ENCODE measurements at places on chromosomes 3 and 15. TPM values are rescaled to one million over a fixed set of nuclear protein-coding genes. Genes with fewer than 3 reads are reported as not detected.
A peak's percentile ranks its signal among the peaks of the same experiment; 100 is the strongest.

The MST1R gene
- total RNA-seq, result 8.7 TPM

The CPNE4 gene
- total RNA-seq, result 0.37 TPM

The ECE2 gene
- total RNA-seq, result not detected

The PLSCR2 gene
- not detected for total RNA-seq

The SPESP1 gene
- total RNA-seq, result not detected

DNA sequence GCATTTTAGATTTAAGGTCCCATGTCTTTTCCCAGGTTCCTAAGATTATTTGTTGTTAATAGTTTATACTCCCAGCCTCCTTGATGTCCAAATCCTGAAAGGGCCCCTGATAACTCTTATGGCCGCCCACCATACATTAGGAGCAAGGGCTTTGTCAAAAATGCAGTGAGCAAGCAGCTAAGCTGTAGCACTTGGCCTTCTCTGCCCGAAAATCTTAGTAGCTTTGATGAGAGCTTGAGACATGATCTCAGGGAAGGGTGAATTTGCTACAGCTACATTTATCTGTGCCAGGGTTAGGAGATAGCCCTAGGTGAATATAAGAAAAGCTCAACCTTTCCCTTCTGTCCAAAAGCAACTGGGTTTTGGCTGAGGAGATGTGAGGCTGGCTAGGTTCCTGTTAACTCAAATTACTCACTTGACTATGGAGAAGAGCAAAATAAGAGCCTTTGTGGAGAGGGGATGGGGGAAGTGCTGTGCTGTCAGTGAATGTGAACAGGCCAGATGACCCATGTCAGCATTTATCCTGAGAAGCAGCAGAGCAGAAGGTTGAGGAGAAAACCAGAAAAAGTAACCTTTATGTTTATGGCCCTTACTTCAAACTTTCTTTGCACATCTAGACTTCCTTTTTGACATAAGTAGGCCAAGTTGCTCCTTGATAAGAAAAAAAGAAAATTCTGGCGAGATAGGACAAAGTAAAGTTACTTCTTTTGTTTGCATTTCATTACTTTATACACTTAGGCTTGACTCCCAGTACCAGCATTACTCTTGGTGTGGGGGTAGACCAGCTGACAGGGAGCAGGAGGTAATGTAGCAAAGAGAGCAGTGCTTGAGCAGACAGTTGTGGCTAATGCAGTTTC lies 21.1 kb downstream of the MAPK6 start:
- DNase-seq, result peak; percentile 21

- DNase-seq, result no peak
Observed at GRCh38 chr15:61517335-61517734, 288.2 kb upstream of the RORA start.

GRCh38 chr15:91118817-91119590 lies 18.9 kb downstream of the SV2B start:
- DNase-seq, result peak; percentile 14

DNA sequence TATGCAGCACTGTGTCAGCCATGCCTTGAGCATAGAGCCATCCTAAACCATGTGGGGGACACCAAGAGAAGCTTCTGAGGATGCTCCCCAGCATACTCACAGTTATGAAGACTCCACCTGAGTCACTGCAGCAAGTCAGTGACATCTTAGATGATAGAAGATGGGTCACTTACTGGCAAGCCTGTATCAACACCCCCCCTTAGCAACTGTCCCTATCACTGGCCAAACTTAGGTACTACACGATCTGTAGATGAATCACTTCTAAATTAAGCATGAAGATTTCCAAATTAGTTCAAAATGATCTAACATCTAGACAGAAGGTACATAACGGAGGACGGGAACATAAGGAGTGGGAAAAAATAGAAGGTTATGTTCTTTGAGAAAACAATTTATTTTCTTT lies 13.2 kb upstream of the LMCD1 start:
- no peak for DNase-seq

DNA sequence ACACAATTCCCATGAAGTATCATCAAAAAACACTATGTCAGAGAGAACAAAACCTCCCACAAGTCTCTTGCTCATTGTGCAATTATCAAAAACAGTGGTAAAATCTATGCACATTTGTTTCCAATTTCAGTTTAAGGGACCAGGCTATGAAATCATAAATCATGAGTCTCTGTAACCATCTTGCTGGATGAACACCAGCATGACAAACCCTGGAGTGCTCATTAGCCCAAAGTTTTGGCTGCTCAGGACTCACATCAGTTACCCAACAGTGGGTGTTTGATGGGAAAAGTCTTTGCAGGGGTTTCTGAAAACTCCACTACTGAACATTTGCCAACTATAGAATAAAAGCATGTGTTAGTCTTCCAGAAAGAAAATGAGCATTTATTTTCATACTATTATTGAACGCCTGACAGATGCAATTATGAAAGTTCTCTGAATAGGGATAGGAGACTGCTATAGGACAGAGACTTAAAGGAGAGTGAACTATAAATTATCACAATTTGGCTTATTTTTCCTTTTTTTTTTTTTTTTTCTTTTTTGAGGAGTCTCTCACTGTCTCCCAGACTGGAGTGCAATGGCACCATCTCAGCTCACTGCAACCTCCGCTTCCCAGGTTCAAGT lies 240.8 kb upstream of the KCNMB2 start:
- no peak for DNase-seq

DNA sequence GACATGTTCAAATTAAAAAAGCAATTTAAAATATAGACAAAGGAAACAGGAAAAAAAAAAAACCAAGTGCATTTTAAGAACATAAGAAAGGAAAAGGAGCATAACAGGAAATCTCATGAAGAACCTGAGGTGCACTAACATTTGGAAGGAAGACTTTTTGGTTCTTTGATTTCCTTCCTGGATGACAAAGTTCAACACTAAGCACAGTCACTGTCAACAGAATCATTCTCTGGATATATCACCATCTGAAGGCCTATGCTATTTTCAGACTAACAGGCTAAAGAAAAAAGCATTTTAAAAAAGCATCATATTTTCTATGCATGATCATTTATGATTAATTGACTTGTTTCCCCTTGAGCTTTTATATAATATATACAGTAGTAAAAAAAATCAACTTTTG lies 349.6 kb downstream of the PLCL2 start:
- no peak for DNase-seq

- DNase-seq, result peak; percentile 11
Observed at GRCh38 chr3:105762749-105763658, 105.8 kb downstream of the CBLB start.

All from hepatocyte (in vitro differentiated cells).